Stimulated activated CD8-positive, alpha-beta memory T cell treated with anti-CD3 and anti-CD28 coated beads, Interleukin-4, amount 100 ng/mL, for 4 hours (primary cell): ENCODE measurements at places on chromosomes 13 and 19.

GRCh38 chr13:99053636-99054233 lies 75.9 kb upstream of the DOCK9 start:
- DNase-seq = no peak

GRCh38 chr13:39197647-39198007 lies 159.4 kb downstream of the NHLRC3 start:
- no peak for DNase-seq

DNA sequence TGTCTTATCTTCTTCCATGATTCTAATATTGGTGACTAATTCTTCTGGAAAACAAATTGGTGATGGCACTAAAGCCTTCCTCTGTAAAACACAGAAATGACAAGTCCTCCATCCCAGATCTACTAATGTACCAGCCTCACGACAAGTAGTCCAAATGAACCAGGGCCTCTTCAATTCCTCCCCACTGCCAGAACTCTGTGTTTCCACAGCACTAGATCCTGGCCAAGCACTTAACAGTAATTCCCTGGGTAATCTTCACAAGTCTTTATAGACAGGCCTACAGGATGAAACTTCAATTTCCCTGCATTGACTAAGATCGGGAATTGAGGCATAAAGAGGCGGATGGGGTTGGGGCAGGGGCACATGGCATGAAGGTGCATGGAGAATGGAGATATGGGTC lies 52.7 kb downstream of the SIAH3 start:
- DNase-seq = no peak

- DNase-seq = no peak
These were observed 4.8 kb downstream of the ADPRHL1 start for GRCh38 chr13:113448545-113448884.

DNA sequence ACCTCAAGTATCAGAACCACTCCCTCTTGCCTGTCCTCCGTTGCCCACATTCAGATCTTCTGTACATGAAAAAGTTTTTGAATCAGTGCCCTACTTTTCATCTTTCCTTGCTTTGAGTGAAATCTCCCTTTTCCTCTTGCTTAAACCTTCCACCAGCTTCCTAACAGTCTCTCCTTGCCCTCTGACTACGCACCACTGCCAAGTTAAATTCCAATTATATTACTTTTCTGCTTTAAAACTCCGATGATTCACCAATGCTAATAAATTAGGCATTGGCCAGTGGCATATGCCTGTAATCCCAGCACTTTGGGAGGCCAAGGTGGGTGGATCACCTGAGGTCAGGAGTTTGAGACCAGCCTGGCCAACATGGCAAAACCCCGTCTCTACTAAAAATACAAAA lies 30.7 kb upstream of the RFXAP start:
- DNase-seq = no peak

GRCh38 chr13:58376775-58377174 lies 745.2 kb downstream of the PCDH17 start:
- DNase-seq = no peak
